ENCODE measurements at places on chromosomes 1 and 21.
A peak's percentile ranks its signal among the peaks of the same experiment; 100 is the strongest.

DNA sequence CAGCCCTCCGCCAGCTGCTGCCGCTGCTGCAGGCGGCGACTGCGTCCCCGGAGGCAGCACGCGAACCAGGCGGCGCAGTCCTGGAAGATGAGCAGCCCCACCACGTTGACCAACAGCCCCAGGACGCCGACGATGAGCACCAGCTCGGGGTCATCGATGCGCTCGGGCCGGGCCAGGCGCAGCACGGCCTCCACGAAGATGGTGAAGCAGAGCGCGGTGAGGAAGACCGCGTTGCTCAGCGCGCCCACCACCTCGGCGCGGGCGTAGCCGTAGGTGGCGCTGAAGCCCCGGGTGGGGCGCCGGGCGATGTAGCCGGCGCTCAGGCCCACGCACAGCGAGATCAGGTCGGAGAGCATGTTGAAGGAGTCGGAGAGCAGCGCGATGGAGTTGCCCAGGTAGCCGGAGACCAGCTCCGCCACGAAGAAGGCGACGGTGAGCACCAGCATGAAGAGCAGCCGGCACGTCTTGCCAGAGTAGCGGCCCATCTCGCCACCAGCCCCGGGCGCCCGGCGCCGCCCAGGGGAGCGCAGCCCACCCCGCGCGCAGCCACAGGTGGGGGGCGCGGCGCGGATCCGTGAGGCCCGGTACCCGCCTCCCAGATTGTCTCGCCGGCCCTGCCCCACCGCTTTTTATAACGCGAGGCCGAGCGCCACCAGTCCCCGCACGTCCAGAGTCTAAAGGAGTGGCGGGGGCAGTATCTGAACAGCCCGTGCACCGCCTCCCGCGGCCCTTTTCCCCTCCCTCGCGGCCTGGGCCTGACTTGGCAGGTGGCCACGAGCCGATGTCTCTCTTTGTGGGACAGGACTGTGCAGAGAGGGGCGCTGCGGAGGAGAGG lies at the start of gene SLC30A10:
Gene SLC30A10, minus strand, starts transcription at position 602 of the 835 bp plus-strand sequence. Its CDS starts 117 bp downstream, at position 485.
- DNase-seq = no peak

DNA sequence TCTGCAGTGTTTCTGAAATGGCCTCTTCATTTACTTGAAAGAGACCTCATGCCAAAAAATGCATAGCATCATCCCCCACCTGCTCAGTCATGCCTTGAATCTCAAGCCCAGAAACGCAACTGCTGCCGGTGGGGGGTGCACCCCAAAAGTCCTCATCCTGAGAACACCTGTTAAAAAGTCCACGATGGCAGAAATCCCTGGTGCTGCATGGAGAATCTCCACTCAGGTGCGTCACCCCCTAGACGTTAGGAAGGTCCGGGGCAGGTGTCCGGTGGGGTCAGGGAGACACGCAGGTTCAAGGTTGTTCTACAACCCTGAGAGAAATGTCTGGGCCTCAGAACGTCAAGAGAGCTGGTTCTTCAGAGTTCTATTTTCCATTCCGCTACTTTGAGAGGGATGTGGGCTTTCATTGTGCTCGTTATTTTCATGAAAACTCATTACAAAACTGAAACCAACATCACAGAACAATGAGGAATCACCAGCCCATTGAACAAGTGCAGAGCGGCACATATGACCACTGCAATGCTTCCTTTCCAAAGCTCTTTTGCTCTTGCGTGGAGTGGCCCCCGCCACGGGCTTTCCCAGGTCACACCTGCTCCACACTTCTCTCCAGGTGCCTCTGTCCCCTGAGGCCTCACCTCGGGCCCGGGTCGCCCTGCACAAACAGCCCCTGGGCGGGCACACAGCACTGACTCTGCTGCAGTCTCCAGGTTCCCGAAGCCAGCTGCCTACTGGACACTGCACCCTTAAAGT lies 201.9 kb downstream of the TOMM20 start:
- no peak for DNase-seq

GRCh38 chr1:224631462-224632115 lies 15.5 kb downstream of the CNIH3 start:
- DNase-seq = no peak

DNA sequence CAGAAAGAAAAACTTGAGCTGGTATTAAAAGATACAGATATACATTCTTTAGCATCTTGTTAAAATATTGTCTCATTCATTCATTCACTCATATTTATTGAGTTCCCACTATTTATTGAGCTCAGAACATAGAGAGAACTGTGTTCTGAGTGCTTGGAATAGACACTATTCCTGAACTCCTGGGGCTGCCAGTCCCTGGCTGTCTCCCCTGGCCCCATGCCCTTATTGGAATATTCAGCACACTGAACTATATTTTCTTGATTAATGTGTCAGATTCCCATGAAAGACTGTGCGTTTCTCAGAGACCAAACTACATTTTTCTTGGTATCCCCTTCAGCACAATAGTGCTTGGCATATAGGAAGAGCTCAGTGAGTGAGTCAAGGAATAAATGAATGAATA lies 44.0 kb upstream of the DAB1 start:
- DNase-seq = no peak

DNA sequence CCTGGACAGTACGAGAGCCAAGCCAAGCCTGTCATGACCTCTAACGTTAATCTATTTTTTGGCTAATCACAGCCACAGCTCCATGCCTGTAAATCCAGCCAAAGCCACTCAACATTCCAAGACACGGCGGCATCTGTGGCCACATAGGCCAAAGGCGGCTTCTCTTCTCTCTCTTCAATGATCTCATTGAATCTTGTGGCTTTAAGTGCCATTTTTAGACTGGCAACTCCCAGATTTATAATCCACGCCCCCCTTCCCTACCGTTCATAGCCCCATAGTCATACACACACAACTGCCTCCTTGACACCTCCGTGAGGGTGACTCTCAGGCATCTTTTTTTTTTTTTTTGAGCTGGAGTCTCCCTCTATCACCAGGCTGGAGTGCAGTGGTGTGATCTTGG lies 5.7 kb upstream of the SELENON start:
- DNase-seq = no peak

DNA sequence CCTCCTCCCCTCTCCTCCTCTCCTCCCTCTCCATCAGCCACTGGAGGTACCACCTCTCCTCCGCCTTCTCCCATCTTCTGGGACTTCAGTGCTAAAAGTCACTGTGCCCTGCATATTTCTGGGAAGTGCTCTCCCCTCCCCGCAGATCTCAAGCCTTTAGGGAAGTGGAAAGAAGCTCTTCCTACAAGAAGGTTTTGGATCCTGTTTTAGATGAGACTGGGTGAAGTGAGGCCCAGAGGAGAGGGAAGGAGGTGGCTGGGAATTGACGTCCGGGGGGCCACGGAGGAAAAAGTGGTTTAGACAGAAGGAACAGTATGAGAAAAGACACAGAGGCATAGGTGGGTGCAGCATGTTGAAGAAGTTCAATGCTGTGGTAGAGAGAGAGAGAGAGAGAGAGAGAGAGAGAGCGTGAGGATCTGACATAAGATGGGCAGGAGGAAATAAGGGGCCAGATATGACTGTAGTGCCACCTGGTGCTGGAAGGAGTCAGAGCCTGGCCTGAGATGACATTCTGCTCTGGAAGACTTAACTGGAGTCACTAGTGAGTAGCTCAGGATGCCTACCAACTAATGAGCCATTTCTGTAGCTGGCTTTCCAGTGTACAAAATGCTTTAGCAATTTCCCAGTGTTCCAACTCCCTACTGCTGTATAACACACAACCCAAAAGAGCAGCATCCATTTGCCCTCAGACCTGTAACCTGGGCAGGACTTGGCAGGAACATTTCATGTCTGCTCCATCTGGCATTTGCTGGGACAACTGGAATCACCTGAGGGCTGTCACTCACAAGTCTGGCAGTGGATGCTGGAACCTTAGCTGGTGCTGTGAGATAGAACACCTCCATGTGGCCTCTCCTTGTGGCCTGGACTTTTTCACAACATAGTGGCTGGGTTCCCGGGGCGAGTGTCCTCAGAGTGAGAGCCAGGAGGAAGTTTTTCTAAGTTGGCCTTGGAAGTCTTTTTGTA lies 16.6 kb upstream of the ZSCAN20 start:
- DNase-seq = peak; percentile 90

- DNase-seq = no peak
Measured at GRCh38 chr1:84031802-84032327, 32.9 kb upstream of the TTLL7 start.

DNA sequence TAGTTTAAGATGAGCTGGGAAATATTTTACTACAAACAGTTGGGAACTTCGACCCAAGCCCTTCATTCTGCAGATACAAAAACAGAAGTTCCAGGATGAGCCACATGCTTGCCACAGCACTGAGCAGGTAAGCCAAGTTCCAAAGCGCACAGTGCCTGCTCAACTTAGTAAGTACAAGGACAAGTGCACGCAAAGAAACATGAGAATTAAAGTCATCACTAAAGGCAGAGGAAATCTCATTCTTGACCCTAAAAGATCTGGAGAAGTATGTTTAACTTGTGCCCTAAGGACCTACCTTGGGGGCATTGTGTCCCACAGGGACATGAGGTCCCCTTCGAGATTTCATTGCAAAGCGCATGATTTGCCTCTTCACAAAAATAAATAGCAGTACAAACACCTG lies 1.2 kb upstream of the UBAP2L start:
- DNase-seq = peak; percentile 11

DNA sequence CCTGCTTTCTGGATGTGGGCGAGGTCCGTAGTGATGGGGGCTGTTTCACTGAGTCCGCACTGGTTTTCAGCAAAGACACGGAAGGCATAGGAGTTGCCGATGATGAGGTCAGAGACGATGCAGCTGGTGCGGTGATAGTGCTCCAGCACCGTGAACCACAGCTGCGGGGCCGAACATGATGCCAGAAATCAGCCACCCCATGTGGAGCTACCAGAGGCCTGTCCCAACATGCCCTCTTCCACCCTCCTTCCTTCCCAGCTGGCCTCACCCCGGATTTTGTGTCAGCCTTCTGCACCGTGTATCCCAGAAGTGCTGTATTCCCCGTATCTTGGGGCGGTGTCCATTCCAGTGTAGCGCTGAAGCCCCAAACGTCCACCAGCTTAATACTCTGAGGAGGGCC lies 10.0 kb downstream of the MYBPHL start:
- DNase-seq = no peak

DNA sequence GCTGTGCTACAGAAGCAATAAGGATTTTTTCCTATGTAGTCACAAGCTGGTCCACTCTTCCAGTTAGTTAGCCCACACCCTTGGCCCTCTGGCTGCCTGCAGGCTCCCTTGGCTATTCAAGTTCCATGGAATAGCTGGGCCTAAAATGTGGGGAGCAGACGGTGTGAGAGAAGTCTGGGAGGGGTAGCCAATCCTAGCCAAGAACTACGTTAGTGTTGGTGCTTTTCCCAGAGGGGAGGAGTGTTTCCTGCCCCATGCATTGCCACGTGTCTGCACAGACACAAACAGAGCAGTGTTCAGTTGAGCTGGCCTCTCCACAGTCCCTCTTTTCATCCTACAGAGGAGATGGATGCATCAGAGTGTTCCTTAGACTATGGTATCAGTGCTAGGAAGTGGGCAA lies 59.0 kb upstream of the IPO9 start:
- no peak for DNase-seq

All from kidney glomerular epithelial cell (primary cell).